Stimulated activated CD4-positive, alpha-beta T cell treated with anti-CD3 and anti-CD28 coated beads, Interleukin-15, amount 100 ng/mL, for 1 hour (primary cell): ENCODE measurements at places on chromosomes 6 and 20.

- no peak for DNase-seq
These were observed 168.7 kb downstream of the BTBD3 start for GRCh38 chr20:12086359-12086758.

- peak; percentile 41 for DNase-seq
These were observed 691 bp downstream of the ASF1A start for GRCh38 chr6:118894425-118895260.

- peak; percentile 38 for DNase-seq
These were observed 7.6 kb downstream of the TREM1 start for GRCh38 chr6:41278699-41279405.

DNA sequence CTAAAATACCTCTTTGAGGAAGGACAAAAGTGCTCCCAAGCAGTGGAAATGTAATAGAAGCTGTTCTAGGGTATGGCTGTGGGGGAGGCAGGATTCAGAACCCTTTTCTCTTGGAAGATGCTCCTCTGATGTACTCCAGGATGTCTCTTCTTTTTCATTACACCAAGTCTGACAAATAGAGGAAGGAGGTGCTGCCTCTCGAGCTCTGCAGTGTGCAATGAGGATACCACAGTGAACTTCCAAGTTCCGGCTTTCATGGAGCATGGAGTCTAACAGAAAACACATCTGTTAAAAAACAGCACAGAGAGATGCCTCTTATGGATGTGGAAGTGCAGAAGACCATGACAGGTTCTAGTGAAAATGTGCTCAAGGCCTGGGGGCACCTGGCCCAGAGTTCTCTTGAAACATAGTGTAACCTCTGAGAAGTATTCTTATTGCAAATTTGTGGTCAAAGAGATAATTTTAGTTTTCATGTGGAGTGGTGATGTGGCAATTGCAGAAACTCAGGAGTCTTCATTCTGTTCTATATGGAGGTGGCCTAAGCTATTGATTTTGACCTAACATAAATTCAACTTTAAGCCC is 362.0 kb upstream of the CITED2 start:
- DNase-seq, result no peak

GRCh38 chr20:33846291-33846935 is 35.3 kb downstream of the CHMP4B start:
- no peak for DNase-seq

DNA sequence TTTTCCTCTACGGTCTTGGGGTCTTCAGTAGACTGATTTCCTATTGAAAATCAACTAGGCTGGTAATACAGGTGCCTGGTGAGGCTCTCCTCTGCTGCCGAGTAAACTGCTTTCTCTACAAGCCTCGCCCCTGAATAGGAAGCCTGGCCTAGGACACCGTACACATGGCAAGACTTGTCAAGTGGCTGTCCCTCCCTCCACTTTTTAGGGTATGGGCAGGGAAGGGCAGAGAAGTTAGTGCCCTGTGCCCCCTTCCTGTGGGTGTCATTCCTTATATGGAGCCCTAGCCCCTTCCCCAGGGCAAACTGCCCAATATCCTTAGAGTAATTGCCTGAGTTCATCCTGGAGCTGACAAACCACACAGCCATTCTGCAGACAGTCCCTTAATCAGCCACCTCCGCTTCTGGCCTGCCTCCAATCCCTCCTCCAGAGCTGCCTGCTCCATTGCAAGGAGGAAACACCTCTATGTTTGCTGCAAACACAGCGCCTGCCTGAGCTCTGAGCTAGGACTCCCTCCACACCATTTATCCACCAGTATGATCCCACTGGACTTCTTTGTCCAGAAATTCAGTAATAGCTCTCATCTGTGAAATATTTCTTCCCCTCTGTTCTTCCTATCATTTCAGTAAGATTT is 93.1 kb downstream of the CHD6 start:
- DNase-seq, result no peak

DNA sequence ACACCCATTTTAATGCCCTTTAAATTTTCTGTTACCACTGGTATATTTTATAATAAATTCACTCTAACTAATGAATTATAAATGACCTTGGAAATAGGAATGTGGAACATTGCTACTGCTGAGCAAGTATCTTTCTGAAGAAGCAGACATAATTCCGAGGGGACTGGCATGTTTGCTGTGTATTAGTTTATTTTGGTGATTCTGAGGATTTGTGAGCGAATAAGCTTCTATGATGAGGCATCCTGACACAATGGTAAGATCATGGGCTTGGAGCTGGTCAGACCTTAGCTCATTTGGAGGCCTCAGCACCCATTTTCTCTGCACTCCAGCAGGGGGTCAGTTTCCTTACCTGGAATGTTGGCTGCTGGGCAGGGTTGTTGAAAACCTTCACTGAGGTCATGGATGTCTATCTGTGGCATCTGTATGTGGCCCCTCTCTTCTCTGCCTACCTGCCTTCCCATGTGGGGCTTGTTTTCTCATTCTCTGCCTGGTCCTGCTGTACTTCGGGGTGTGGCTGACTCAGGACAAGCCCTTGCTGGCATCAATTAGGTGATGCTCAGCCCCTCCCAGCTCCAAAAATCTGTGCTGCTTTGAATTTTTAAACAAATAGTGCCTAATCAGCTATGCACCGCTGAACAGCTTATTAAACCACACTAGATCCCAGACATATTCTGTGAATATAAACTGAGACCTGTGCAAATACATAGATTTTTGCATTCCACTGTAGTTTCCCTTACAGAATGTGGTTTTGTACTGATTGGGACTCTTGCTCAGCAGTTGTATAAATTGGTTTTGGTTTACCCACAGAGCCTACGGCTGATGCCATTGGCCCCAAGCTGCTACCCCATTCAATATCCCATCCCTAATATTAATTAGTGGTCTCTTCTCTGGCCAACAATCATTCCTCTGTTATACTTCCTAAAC is 10.7 kb downstream of the ARID1B start:
- DNase-seq, result no peak

GRCh38 chr6:116385459-116385802 is 14.7 kb downstream of the DSE start:
- no peak for DNase-seq

DNA sequence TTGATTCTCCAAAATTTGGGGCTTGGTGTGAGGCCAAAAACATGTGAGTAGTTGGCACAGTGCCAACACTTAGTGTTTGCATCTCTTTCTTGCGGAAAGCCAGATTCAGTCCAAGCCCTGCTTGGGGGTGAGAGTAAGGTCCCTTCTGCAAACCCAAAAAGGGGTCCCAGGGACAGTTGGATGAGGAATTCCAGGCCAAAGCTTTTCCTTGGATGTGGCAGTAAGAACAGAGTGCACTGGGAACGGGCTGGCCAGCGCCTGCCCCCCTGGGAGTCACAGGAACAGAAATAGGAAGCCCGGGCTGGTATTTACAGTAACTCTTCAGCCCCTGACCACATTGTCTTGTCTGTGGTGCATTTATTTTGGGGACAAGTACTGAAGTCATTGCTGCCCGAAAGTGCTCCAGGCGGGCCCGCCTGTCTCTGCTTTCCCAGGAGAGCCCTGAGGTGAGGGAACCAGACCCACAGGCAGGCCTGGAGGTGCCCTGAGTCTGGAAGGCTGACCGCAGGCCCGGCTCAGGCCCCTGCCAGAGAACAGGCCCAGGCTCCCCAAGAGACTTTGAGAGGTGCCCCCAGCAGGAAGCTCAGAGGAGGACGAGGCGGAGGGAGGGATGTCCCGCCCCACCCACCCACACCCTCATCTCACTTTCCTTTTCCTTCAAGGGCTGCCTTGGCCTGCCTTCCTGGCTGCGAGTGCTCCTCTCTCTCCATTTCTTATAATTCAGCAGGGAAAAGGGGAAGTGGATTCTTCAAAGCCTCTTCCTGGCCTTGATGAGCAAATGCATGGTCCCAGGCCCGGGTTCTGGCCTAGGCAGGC is 218.4 kb downstream of the MAFB start:
- no peak for DNase-seq

GRCh38 chr20:23541330-23541729 is 27.0 kb downstream of the CST9L start:
- no peak for DNase-seq

DNA sequence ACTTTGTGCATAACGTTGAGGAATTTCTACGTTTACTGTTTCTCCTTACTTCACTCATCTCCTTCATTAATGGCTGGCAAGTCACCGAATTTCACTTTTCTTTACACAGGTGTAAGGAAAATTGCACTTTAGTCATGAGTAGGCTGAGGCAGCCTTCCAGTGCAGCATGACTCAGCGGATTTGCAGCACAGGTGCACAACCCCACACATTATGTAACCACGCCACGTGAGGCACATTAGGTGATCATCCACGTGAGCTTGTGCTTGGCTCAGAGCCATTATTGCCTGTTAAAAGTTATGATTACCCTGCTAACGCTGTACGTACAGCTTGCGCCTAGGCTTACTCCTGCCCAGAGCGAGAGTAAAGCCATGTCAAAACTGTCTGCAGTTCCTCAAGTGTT is 158.8 kb downstream of the NKAIN2 start:
- DNase-seq, result no peak

DNA sequence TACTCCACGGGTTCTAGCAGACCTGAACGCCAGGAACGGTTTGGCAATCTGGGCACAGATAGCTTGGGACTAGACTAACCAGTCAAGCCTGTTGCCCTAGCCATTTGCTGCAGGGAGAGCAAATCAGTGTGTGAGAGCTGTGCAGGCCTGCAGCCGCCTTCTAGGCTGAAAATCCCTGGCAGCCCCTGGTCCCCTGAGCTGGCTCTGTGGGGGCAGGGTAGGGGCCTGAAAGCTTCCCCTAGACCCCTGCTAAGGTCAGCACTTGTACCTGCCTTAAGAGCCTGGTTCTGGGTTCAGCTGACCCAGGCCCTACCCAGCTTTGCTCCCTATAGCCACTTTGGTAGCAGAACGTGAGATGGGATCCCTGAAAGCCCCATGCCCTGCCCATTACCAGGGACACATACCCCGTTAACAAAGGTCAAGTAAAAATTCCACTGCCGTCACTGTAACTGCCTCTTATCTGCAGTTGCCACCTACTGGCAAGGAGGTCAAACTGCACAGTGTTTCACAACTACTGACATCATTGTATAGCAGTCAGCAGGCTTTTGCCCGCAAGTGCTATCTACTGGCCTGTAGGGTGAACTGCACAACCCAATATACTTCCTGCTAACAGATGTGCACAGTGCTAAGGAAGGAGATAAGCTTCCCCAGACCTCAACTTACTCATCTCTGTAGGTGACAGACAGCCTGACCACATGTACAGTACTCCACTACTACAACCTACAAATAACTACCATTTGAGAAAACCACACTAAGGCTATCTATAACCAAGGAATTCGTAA is 95.1 kb upstream of the OLIG3 start:
- DNase-seq, result no peak
